Psoas muscle (tissue), 8 donors: ENCODE measurements at places on chromosomes 16 and 17. TPM values are rescaled to one million over a fixed set of nuclear protein-coding genes. Genes with fewer than 3 reads are reported as not detected.

- no peak for DNase-seq
Observed at GRCh38 chr17:19771971-19772630, 24.0 kb upstream of the ALDH3A1 start.

NOG gene
- 8.5 TPM for total RNA-seq

- DNase-seq, result no peak
Observed at GRCh38 chr17:5986644-5987043, 83.5 kb upstream of the WSCD1 start.

GRCh38 chr17:81429821-81430551, 34.7 kb downstream of the BAHCC1 start:
- peak; percentile 56 for DNase-seq

ASGR1 gene
- 0.26 TPM for total RNA-seq

DNA sequence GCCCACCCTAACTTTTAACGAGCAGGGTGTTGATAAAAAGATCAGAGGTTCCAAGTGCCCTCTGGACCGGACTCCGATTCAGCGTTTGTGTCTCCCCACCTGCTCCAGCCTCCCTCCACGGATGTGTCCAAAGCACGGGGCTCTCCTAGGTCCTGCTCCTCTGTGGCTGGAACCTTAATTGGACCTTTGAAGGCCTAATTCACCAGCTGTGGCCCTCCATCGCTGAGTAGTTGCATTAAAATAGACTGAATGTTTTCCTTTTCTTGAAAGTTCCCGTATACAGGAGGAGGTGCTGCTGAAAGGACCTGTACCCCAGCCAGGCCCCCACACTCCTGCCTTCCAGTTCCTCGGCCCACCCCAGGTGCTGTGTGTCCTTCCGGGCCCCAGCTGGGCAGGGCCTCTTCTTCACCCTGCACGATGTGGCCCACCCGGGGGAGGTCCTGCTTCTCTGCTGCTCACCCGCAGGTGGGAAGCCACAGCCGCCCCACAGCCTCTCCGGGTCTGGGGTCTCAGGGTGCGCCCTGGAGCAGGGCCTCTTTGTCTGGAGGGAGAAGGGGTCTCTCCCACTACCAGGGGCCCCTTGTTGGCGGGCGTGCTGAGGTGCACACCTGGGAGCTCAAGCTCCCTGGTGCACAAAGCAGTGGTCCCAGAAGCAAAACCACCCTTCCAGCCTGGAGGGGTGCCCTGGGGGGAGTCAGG, 1.3 kb upstream of the CACNA1H start:
- DNase-seq, result no peak

DNA sequence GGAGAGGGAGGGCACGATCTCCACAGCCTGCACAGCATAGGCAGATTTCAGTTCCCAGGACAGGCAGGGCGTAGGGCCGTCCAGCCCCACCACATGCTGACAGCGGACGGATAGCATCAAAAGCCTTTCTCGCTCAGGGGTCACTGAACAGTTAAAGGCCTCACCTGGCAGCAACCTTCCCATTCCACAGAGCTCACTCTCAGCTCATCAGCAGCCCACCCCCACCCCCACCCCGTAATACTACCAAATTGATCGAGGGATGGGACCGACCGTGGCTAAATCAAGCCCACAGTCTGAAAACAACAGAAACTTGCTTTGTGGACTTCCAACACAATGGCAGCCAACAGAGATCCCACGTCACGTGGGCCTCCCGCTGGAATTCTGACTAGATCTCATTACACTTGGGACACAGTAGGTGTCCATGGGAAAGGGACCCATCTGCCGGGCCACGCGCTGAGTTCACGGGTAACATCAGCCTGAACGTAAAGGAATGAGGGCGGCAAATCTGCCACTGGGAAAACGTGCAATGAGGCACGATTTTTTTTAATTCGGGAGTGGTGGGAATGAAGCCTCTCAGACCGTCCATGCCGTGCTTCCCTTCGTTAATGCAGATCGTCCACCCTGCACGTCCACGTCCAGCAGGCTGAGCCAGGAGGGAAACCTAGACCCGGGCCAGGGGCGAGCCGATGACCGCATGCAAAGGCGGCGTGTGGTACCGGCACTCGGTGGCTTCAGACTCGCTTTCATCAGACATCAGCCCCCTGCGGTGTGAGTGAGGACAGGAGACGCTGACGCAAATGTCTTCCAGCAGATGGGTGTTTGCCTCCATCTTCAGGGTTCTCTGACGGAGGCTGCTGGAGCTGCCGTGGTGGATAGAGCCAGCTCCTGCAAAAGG, 92.1 kb downstream of the TBC1D16 start:
- DNase-seq, result peak; percentile 44

DNA sequence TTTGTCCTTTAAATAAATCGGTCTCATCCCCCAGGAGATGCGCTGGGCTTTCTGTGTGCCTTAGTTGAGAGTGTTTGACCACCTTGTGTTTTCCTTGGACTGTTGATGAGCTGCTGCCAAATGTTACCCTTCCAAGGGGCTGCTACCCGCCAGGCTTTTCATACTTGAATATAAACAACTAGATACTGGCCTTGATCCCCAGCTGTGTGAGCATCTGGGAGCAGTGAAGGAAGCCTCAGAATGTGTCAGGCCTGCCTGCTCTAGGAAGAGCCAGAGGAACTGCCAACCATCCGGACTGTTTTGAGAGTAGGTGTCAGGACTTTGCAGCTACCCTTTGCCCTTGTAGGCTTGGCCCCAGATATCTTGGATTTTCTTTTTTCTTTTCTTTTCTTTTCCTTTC, 57.8 kb downstream of the LDHD start:
- DNase-seq, result no peak

- DNase-seq, result no peak
Observed at GRCh38 chr16:70747703-70748631, 53.0 kb downstream of the VAC14 start.

- DNase-seq, result no peak
Observed at GRCh38 chr16:31125844-31126243, 8.4 kb downstream of the KAT8 start.

DNA sequence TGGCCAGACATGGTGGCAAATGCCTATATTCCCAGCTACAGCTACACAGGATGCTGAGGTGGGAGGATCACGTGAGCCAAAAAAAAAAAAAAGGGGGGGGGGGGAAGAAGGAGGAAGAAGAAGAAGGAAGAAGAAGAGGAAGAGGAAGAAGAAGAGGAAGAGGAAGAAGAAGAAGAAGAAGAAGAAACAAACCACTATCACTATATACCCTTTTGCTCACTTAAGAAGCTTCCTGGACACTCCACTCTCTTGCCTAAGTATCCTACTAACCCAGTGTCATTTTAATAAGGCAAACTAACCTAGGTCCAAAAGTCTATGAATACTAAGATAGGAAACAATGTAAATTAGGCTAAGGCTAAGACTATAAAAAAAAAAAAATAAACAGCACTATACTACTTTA, 54.8 kb downstream of the GPATCH8 start:
- no peak for DNase-seq

UNC13D gene
- total RNA-seq, result 7.6 TPM

CES1 gene
- 3.2 TPM for total RNA-seq

GRCh38 chr17:81567191-81567590, 15.0 kb upstream of the FAAP100 start:
- DNase-seq, result no peak

XAF1 gene
- total RNA-seq, result 11.2 TPM

DNA sequence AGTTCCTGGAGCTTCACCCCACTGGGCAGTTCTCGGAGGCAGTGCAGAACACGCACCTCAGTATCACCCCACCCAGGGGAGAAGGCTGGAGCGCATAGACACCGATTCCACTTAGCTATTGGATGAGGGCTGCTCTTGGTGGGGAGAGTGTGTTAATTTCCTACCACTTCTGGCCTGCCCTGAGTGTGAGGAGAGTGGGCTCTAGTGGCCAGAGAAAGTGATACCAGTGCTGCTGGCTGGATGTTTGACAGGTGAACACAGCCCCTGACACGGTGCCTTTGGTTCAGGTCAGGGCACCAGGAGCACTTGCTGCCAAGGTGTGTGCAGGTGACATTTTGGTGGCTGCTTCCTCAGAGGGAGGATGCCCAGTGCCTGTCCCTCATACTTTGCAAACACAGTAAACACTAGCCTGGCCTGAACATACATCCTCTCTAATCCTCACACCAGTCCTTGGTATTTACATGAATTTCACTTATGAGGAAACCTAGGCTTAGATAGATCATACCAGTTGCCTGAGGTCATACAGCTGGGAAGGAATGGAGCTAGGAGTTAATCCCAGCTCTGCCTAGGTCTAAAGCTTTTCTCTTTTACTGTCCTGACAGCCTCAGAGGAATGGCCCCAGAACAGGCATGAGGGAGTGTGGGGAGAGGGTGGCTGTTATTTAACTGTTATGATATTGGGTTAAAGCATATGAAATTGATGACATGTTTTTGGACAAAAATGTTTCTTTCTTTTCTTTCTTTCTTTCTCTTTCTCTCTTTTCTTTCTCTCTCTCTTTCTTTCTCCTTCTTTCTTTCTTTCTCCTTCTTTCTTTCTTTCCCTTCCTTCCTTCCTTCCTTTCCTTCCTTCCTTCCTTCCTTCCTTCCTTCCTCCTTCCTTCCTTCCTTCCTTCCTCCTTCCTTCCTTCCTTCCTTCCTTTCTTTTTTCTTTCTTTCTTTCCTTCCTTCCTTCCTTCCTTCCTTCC, 21.0 kb upstream of the ITGAX start:
- no peak for DNase-seq

DNA sequence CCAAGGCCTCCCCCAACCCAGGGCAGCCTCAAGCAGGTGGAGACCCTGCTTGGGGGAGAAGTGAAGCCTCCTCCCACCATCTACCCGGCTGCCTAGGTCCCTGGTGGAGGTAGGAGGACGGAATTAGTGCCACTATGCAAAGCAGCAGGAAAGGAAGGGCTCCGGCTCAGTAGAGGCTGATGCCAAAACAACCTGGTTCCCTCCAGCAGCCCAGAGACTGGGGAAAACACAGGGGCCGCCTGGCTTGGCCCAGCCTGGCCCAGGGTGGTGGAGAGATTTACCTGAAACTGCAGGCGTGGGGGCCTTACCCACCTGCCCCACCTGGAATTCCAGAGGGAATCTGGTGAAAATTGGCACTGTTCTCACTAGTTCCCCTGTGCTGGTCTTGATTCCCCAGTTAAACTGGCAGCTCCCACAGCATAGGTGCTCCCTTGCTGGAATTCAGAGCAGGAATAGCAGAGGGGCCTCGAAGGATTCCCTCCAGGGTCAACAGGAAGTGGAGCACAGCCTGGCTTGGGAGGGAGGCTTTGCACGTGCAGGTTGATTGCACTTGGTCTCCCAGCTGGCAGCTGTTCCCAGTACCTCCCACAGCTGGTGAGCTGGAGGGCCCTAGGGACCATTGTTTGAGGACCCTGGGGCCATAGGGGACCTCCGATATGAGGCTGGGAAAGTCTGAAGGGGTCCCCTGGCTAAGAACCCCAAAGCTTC, 4.5 kb downstream of the CD79B start:
- no peak for DNase-seq

- no peak for DNase-seq
Observed at GRCh38 chr17:32946375-32947135, 18.6 kb downstream of the TMEM98 start.

SDK2 gene
- 2.8 TPM for total RNA-seq

- DNase-seq, result no peak
Observed at GRCh38 chr17:40437095-40437732, 6.0 kb upstream of the IGFBP4 start.

DNA sequence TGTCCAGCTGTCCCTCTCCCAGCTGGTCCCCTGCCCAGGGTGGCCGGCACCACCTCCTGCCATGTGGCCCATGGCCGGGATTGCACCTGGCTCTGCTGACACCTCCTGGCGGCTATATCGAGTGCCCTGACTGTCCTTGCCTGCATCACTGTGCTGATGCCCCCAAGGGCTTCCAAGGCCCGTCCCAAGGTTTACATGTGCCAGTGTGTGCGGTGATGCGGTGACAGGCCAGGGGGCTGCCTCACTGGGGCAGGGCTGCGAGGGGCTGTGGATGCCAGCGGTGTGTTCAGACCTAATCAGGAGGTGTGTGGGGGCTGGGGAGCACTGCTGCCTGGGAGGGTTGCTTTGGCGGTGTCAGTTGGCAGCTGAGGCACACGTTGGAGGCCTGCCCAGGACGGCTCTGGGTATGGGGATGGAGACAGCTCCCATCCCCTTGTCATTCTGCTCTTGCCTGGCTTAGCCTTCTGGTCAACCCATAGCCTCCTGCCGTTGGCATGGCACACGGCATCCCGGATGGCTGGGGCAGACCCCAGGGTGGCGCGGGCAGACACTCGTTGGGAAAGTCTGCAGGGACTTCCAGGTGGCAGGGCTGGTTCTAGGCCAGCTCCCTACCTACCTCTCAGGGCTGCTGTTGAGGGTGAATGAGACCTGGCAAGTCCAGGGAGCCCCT, 5.5 kb downstream of the MAP2K3 start:
- DNase-seq, result peak; percentile 84

KRT31 gene
- total RNA-seq, result 0.38 TPM

- DNase-seq, result no peak
Observed at GRCh38 chr17:80492343-80493136, 16.1 kb upstream of the NPTX1 start.

CA10 gene
- total RNA-seq, result not detected

DNA sequence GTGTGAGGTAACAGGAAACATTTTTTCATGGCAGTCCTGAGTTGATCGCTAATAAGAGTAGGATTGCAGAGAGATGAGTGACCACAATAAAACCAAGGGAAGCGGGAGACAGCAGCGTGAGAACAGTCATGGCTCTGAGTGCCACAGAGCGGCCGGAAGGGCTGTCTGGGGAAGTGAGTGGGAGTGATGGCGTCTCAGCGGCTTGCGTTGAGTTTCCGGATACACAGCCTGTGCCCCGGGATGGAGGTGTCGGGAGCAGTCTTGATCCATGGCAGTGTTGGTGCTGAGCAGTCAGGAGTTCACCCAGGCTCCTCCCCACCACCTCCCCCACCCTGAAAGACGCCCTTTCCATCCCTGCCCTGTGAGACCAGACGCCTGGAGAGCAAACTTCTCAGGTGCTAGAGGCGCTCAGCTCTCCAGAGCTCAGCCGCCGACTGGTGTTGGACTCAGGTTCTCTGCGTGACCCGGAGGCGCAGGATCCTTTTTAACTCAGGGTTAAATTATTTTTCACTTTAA, 59.8 kb downstream of the BANP start:
- no peak for DNase-seq

TPSAB1 gene
- 1.3 TPM for total RNA-seq

DNA sequence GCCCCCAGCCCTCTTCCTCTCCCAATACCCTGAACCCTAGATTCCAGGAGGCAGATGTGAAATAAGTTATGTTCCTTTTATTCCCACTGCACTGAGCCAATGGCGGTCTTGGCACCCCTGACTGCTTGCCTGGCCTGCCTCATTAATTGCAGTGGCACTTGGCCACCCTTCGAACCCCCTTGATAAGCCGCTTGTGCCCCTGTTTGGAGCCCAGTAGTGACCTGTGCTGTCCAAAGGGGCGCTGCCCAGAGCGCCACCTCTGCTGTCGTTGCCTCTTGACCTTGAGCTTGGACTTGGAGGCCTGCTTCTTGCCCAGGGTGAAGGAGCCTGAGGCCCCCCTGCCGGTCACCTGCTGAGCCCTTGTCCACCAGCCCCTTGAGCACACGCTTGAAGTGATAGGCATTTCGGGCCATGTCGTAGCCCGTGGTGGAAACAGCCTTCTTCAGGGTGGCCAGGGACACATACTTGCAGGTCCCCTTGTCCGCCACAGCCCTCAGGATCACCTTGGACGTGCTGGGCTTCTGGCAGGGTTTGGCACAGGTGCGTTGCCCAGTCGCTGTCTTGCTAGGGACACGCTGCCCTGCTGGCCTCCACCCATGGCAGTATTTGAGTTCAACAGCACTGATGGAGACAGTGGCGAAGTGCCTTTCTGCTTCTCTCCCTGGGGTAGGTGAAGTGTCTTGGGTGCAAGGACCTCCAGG, 5.7 kb downstream of the SGCA start:
- peak; percentile 50 for DNase-seq
